Smooth muscle cell of the brain vasculature (primary cell): ENCODE measurements at places on chromosomes 3 and 15.

GRCh38 chr3:11236588-11237461, 35.4 kb upstream of the ATG7 start:
- no peak for DNase-seq

GRCh38 chr3:128266453-128266852, 113.2 kb downstream of the EEFSEC start:
- DNase-seq = no peak

DNA sequence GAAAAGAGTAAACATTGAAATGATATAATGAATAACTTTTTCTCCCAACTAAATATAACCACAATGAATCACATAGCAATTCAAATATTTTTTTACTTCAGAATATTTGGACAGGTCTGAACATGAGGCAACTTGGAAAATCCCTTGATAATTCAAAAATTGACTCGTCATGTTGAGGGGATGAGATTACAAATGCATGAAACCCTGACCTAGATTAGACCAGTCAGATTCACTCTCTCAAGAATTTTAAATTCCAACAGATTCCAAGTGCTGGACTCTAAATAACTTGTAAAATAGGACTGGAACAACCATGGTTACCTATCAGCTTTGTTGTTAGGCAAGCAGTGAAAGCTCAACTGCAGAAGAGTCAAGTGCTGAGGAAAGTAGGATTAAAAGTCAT, 317.5 kb downstream of the GBE1 start:
- DNase-seq = peak; percentile 7

GRCh38 chr3:44340058-44340395, 1.5 kb downstream of the TCAIM start:
- DNase-seq = no peak

- no peak for DNase-seq
Observed at GRCh38 chr15:93954985-93955571, 276.3 kb upstream of the MCTP2 start.
